ENCODE measurements at places on chromosomes 6 and 20. TPM values are rescaled to one million over a fixed set of nuclear protein-coding genes. Genes with fewer than 3 reads are reported as not detected.

GRCh38 chr20:51700809-51701285 lies 67.3 kb downstream of the ATP9A start:
- DNase-seq = no peak

Gene ASIP
- not detected for polyA plus RNA-seq

Gene LY86
- not detected for polyA plus RNA-seq

Gene SLC35F1
- polyA plus RNA-seq = 0.07 TPM

Gene PRDM13
- not detected for polyA plus RNA-seq

Measured in AG04450 (cell line).